Epithelial cell of alveolus of lung (primary cell): ENCODE measurements at places on chromosomes 7 and 10. TPM values are rescaled to one million over a fixed set of nuclear protein-coding genes. Genes with fewer than 3 reads are reported as not detected.

Gene VWC2
- not detected in 2 replicates for total RNA-seq

Gene OPN4
- not detected in 2 replicates for total RNA-seq

Gene ITIH2
- not detected in 2 replicates for total RNA-seq

Gene ORC5
- 16.3 and 23.7 TPM in 2 replicates for total RNA-seq

Gene SAMD9L
- total RNA-seq = 1.0 and 6.6 TPM in 2 replicates

Gene KNDC1
- total RNA-seq = 0.80 TPM in 1 of 2 replicates, not detected in the other

Gene SLC16A9
- 0.91 and 1.7 TPM in 2 replicates for total RNA-seq

Gene SYNPO2L
- 0.08 TPM in 1 of 2 replicates, not detected in the other for total RNA-seq

Gene NUTM2D
- 0.56 and 1.8 TPM in 2 replicates for total RNA-seq

Gene RAMP3
- not detected in 2 replicates for total RNA-seq

Gene TAS2R40
- not detected in 2 replicates for total RNA-seq

Gene ATRNL1
- 0.56 and 1.7 TPM in 2 replicates for total RNA-seq

Gene BTRC
- total RNA-seq = 7.9 and 11.9 TPM in 2 replicates

Gene HMX3
- not detected in 2 replicates for total RNA-seq

Gene SLC29A3
- 3.9 and 4.8 TPM in 2 replicates for total RNA-seq

Gene HOXA1
- 1.4 and 3.9 TPM in 2 replicates for total RNA-seq

Gene DOCK1
- total RNA-seq = 40.0 and 43.1 TPM in 2 replicates
